Nucleus accumbens (tissue), 56 donors: ENCODE measurements at places on chromosomes 1 and 21.
A peak's percentile ranks its signal among the peaks of the same experiment; 100 is the strongest.

DNA sequence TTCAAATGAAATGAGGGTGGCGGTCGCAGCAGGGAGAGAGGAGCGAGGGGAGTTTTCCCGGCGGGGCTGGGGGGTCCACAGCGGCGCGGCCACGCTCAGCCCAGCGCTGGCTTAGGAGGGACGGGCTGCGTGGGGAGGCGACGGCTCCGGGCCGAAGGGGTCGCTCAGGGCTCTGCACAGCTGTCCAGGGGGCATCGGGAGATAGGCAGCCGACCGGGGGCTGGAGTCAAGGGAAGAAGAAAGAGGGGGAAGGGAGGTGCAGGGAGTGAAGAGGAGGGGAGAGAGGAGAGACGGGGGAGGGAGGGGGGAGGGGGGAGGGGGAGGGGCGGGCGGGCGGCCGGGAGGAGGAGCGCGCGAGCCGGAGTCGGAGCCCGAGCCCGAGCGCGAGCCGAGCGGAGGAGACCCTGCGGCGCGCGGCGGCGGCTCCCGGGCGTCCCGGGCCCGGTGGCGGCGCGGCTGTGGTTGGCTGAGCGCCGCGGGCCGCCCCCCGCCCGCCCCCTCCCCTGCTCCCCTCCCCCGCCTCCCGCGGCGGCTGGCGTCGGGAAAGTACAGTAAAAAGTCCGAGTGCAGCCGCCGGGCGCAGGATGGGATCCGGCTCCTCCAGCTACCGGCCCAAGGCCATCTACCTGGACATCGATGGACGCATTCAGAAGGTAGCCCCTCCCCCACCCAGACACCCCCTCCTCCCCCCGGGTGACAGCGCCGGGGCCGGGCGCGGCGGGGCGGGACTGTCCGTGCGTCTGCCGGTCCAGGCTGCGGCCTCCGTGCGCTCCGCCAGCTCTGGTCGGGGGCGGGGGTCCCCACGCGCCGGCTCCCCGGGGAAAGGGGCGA, at the start of gene PDE9A:
PDE9A (plus strand) TSS at position 391 of the 831 bp plus-strand sequence; CDS start at position 585, 194 bp downstream.
- DNase-seq: no peak

- DNase-seq: no peak
These were observed 569.0 kb downstream of the PTPRU start for GRCh38 chr1:29805122-29805895.

GRCh38 chr1:180181048-180181447, 26.4 kb downstream of the QSOX1 start:
- peak; percentile 30 for DNase-seq

GRCh38 chr1:179824265-179824664, 53.3 kb downstream of the TOR1AIP2 start:
- no peak for DNase-seq
